H7 (cell line): ENCODE measurements at places on chromosomes 1 and 21.

- no peak for DNase-seq
Observed at GRCh38 chr1:64962441-64962840, 3.9 kb downstream of the JAK1 start.

- DNase-seq, result no peak
Observed at GRCh38 chr1:244271004-244271403, 180.7 kb downstream of the ADSS2 start.

- no peak for DNase-seq
Observed at GRCh38 chr1:192892934-192893333, 84.1 kb downstream of the RGS2 start.

DNA sequence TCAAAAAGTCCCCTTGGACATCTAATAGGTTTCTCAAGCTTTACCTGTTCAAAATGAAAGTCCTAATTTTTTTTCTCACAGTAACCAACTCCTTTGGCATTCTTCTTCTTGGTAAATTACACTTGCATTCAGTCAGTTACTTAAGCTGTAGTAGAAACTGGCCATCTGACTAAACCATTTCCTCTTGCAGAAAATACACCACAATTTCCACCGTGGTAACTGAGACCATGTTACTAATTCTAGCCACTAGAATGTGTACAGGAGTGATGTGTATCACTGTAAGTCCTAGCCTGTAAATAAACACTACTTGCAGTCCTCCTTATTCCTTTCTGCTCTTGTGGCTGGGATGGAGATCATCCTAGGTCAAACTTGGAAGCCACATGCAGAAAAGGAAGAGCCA, 965.4 kb upstream of the TMPRSS15 start:
- no peak for DNase-seq

- no peak for DNase-seq
Observed at GRCh38 chr1:205878026-205878425, 28.1 kb upstream of the PM20D1 start.

DNA sequence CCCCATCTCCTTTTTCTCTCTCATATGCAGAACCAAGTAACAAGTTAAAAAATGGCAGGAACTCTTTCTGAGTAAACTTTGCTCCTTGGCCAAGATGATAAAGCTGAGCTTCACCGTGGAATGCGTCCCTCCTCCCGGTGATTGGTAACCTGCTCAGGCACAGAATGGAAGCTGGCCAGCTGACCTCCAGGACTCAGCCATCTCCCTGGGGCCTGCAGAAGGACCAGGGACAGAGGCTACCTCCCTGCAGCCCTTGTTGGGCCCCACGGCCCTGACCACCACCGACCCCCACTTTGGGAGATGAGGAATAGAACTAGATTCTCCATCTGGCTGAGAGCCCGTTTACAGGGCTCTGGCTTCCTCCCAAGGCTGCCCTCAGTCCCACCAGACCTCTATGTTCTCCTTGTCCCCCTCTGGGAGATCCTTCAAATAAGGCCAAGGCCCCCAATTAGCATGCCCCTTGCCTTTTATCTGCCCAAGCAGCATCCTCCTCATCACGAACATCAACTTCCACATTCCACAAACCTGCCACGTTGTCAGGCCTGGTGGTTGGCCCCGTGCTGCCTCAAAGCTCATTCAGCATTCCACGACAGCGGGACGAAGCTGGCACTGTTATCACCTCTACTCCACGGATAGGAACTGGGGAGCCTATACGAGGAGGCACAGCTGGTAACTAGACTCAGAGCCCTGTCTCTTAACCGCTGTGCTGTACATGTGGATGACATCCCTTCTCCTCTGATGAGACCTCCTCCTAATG, 74.2 kb downstream of the CD34 start:
- no peak for DNase-seq

- no peak for DNase-seq
Observed at GRCh38 chr21:36584980-36585940, 105.3 kb upstream of the CLDN14 start.

DNA sequence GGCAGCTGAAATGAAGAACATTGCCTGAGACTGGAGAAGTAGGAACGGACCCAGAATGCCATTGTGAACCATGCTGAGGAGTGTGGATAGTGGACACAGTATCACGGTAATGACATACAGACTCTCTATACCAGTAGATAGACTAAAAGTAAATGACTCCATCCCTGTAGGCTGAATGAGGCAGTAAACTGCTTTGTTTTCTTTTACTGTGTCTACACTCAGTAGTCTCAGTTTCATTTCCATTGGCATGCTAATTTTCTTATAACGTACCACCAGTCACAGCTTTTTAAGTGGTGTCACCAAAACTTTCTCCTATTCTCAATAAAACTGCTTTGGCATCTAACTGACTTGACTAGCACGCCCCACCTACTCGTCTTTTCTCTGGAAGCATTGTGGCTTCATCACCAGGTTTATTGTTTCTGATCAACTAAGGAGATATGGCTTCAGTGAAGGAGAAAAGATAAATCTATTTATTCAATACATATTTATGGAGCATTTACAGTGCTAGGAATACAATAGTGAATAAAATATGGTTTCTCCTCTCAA, 8.4 kb upstream of the ZNF697 start:
- no peak for DNase-seq

GRCh38 chr1:40708750-40709099, 17.2 kb downstream of the NFYC start:
- DNase-seq, result peak; percentile 80

DNA sequence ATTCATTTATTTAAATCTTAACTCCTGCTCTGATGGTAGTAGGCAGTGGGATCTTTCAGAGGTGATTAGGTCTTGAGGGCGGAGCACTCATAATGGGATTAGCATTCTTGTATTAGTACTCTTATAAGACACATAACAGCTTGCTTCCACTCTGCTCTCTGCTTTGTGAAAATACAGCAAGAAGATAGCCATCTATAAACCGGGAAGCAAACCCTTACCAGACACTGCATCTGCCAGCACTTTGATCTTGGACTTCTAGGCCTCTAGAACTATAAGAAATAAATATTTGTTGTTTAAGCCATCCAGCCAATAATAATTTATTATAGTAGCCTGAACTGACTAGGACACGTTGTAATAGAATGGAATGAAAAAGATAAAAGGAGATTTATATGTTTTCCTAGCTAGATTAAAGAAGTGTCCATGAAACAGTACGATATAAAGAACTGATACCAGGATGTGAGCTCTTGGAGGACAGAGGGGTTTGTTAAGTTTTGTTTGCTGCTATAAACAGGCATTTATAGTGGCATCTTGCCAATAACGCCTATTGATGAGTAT, 869.9 kb downstream of the MRPL39 start:
- no peak for DNase-seq

DNA sequence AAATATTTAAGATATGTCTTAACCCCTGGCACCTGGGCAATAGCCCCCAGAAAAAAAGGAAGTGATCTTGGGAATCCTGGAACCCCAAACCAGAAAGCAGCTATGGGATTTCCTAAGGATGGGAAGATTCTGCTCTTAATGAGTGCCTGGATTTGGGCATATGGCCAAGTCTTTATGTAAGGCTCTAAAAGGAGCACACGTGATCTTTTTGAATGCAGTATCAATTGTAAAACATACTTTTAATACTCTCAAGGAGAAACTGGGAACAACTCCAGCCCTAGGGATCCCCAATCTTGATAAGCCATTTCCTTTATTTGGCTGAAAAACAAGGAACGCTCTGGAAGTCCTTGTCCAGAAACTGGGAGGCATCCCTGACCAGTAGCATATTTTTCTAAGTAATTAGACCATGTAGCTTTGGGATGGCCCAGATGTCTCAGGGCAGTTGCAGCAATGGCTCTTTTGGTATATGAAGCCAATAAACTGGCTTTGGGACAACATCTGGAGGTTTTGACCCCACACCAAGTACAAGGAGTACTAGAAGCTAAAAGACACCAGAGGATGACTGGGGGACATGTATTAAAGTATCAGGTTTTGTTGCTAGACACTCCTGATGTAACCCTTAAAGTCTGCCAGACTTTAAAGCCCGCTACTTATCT, 80.9 kb upstream of the KIAA0040 start:
- DNase-seq, result no peak

DNA sequence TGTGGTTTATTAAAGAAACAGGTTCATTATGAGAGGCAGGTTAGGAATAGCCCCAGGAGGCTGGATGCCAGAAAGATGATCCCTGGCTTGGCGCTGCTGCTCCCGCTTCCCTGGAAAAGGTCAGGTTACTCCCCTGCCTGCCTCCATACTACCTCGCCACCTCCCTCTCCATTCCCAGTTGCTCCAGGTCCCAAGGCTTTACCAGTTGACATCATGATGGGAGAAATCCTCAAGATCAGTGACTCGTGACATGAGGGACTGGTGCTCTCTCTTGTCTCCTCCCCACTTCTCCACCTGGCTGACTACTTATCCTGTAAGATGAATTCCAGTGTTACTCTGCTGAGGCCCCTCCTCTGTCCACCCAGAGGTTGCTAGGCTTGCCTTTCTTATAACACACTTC, 19.7 kb downstream of the VASH2 start:
- no peak for DNase-seq
